Stimulated activated naive CD4-positive, alpha-beta T cell (primary cell): ENCODE measurements at places on chromosomes 7 and 10.

- no peak for DNase-seq
Observed at GRCh38 chr10:70891627-70892026, 3.3 kb upstream of the PCBD1 start.

- DNase-seq, result no peak
Observed at GRCh38 chr10:38143587-38143986, 49.5 kb downstream of the ZNF37A start.

GRCh38 chr7:158026636-158027265, 560.9 kb downstream of the PTPRN2 start:
- no peak for DNase-seq

DNA sequence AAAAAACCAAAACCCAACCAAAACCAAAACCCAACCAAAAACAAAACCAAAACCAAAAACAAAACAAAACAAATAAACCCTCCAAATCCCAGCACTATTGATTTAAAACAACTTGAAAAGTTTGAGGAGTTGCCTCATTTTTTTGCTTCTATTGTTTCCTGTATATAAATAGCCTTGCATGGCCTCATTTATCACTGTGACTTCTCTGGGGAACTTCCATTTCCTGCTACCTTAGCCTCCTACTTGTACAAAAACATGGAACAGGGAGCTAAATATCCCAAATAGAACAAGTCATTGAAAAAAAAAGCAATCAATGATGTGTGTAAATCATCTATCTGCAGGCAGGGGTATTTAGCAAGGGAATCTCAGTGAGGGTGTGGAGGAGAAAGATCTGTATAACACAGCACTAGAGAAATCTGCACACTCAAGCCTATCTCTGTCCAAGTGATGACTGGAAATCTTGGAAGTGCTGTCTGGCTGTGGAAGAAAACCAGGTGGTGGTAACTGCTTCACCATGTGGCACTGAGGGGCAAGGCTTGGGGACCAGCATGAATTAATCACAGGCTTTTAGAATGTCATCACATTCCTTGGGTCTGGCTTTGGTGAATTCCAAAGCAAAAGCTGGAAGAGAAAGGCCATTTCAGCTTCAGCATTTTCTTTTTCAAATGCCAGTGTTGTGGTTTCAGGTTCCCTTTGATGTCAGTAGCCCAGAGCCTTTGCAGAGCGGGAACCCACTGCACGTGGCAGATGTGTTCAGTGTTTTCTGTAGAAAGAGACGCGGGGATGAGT, 349.5 kb upstream of the ZNF32 start:
- no peak for DNase-seq

- DNase-seq, result peak; percentile 46
Observed at GRCh38 chr7:87058744-87059524, 520 bp downstream of the ELAPOR2 start.

DNA sequence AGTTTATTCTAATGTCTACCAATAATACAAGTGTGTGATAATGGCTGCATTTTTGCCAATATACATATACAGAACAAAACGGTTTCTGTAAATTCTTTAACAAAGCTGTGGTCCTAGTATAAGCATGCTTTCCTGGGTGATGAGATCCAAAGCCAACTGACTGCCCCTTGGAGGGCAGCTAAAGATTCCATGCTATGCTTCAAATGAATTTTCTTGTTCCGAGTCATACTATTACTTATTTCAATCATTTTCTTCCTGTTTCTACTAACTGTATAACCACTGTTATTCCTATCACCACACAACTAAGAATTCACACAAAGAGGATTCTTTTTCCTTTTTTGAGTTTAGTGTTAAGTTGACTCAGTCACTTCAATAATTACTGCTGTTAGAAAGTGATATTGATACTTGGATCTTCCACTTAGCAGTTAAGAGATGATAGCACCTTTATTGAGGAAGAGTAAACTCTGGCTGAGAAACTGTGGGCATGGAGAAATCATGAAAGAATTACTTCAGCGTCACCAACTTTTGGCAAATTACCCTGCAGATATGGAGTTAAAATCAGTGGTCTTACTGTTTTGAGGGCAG, 197.5 kb downstream of the ARL4A start:
- DNase-seq, result no peak

DNA sequence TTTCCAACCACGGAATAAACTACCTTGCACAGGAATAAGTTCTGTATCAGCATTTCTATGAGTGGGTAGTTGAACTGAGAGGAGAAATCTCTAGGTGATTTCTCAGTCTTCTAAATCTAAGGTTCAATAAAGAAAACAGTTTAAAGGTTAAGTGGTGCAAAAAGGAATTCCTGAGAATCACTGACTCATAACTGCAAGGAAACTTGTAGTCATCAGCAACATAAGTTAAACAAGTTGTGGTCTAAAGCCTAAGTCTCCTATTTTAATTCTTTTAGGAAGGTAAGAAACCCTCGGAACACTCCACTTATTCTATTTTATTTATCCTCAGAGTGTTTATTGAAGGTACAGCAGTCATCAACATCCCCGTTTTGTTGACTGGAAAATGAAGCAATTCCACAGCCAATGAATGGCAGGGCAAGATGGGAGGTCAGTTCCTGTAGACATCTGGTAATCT, 92.4 kb upstream of the PIK3CG start:
- DNase-seq, result no peak

GRCh38 chr7:69564454-69565417, 33.5 kb upstream of the AUTS2 start:
- no peak for DNase-seq

- DNase-seq, result peak; percentile 4
Observed at GRCh38 chr10:62306663-62307062, 38.0 kb upstream of the RTKN2 start.

DNA sequence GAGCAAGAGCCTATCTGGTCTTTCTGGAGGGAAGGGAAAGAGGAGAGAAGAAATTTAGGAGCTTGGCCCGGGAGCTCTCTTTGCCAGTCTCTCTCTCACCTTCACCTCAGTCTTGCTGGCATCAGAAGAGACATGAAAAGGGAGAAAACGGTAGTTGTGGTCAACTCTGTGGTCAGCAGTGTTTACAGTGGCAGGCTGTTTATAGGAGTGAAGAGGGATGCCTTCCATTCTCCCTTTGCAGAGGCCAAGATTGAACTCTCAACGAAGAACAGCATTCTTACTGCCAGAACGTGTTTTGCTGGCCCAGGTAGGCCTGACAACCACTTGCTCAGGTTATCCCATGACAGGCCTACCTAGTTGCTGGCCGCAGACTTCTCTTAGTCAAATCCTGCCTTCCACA, 133.3 kb downstream of the CCDC3 start:
- no peak for DNase-seq

DNA sequence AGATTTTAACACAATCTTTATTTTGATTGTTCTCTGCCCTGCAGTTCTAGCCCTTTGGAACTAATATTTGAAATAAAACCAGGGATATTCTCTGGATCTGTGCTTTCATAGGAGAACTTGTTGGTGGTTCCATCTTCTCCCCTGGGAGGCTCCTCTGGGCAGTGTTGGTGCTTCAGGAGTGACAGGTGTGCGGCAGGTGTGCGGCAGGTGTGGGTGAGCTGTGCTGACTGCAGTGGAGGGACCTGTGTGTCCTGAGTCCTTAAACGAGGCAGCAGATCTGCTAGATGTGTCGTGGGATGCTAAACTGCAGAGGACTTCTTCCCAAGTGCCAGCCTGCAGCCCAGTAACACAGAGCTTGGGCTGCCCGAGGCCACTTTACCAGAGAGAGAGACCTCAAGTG, 98.4 kb downstream of the LYZL1 start:
- DNase-seq, result no peak

- DNase-seq, result no peak
Observed at GRCh38 chr7:28474282-28474638, 61.9 kb downstream of the CREB5 start.

DNA sequence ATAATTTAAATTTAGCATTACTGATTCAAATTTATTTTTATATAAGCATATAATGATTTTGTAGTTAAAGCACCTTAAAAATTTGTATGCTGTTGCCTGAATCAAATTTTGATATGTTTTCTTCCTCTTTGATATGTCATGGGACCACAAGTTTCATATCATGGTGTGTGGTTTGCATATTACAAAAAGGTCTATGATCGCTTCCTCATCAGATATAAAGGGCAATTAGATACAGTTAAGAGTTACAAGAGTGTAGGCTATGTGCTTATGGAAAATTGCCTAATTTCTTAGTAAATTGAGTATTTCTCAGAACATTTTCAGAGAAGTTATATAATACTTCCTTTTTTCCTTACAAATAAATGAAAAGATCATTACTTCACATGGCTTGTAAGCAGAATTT, 22.2 kb downstream of the MRC1 start:
- DNase-seq, result no peak

- DNase-seq, result peak; percentile 5
Observed at GRCh38 chr10:93921338-93921737, 27.6 kb downstream of the SLC35G1 start.

DNA sequence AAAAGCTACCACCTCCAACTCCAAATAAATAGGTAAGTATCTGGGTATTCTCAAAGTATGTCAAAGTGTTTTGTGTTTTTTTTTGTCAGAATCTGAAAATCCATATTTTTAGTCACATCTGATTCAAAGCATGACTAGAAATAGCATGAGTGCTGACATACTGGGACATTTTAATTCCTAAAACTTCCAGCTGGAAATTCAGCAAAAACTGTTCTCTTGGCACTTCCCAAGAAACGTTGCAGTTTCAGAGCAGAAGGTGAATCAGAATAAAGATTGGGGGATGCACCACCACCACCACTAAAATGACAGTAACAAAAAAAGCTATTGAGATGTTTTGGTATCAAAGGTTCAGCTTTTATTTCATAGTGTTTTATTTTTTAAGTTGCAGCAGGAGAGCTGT, 724.6 kb upstream of the CELF2 start:
- DNase-seq, result no peak

GRCh38 chr7:149766135-149766675, 7.2 kb downstream of the ZNF467 start:
- DNase-seq, result no peak

DNA sequence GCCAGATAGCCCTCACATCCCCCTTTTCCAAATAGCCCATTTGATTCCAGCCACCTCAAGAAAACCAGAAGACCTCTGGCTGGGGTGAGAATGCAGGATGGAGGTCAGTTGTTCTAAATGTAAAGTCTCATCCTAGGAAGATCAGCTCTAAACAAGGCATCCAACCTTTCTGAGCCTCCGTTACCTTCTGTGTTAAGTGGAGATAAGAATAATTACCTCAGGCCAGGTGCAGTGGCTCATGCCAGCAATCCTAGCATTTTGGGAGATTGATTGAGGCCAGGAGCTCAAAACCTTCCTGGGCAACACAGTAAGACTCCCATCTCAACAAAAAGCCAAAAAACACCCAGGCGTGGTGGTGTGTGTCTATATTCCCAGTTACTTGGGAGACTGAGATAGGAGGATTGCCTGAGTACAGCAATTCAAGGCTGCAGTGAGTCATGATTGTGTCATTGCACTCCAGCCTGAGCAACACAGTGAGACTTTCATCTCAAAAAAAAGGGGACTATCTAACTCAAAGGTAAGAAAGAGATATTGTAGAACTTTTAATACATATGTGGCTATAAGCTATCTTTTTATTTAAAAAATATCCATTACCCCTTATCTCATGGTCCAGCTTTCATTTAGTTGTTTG, 43.5 kb downstream of the PRTFDC1 start:
- DNase-seq, result no peak

- peak; percentile 51 for DNase-seq
Observed at GRCh38 chr7:35725280-35725680, 30.3 kb upstream of the HERPUD2 start.

GRCh38 chr7:9709216-9709615, 1264.5 kb upstream of the PHF14 start:
- no peak for DNase-seq

GRCh38 chr7:72538147-72538546, 126.0 kb upstream of the CALN1 start:
- no peak for DNase-seq

GRCh38 chr10:43389867-43390266, 18.4 kb downstream of the FXYD4 start:
- no peak for DNase-seq

- DNase-seq, result no peak
Observed at GRCh38 chr10:76382381-76382851, 951.0 kb downstream of the LRMDA start.

DNA sequence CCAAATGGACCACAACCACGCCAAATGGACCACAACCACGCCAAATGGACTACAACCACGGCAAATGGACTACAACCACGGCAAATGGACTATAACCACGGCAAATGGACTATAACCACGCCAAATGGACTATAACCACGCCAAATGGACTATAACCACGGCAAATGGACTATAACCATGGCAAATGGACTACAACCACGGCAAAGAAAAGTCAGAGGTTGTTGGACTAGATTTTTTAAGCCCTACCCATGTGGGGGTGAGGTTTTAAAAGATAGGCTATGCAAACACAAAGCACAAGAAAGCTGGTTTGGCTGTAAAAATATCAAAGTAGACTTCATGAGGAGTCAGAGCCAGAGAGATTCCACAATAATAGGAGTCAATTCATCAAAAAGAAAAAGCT, 55.8 kb downstream of the NCAPG2 start:
- no peak for DNase-seq

- no peak for DNase-seq
Observed at GRCh38 chr7:91325726-91326125, 61.5 kb downstream of the FZD1 start.

- no peak for DNase-seq
Observed at GRCh38 chr10:85614981-85615380, 751.6 kb downstream of the GRID1 start.
